ENCODE measurements at places on chromosomes 2 and 18.

- DNase-seq = no peak
Measured at GRCh38 chr2:54952978-54953456, 97.2 kb downstream of the RTN4 start.

DNA sequence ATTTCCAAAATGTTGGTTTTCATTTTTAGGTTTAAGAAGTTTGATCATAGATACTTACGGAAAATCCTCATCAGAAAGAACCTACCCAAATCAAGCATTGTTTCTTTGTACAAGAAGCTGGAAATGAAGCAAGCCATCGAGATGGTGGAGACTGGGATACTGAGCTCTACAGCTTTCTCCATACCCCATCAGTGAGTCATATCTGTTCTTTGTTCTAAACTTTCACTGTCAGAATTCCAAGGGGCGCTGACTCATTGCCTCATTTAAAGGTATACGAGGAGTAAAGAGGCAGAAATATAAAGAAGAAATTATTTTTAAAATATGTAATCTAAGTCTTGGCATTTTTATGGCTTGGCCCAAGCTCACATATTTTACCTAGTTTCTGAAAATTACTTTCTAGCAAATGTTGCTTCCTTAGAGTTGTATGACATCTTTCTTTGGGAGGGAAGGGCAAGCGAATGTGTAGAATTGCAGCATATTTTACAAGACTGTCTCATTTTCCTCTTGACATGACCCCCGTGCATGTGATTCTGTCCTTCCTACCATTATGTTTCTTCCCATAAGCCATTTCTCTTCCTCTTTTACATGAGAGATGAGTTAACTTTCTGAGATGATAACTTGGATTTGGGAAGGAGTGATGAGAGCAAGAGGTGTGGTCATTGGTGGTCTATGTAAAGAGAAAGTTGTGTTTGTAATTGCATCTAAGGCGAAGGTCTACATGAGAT, 41.2 kb downstream of the SLC9A4 start:
- no peak for DNase-seq

GRCh38 chr2:149058936-149059335, 20.4 kb downstream of the LYPD6B start:
- DNase-seq = no peak

DNA sequence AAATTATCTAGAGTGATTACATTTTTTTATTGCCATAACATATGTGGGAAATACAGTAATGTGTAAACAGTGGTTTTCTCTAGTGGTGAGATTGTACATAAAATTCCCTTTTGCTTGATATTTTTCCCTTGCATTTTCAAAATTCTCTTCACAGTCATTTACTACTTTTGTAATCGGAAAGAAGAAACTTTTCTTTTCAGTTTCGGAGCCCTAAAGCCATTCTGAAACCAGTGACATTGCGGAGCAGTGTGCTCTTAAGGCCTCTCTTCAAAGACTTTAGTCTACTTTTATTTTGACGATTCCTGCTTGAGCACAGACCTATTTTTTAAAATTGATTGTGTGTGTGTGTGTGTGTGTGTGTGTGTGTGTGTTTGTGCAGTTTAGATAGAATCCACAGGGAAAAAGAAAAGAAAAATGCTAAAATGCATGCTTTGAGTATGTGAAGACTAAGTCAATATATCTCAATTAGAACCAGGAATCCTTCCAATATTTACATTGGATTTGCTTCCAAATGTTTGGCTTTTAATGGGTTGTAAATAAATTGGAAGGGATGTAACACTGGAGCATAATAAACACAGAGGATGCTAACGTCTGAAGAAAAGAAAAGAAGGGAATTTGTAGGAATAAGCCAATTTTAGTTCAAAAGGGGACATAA, 357.4 kb downstream of the RND3 start:
- DNase-seq = no peak

GRCh38 chr2:158990397-158991214, 22.2 kb downstream of the TANC1 start:
- no peak for DNase-seq

- no peak for DNase-seq
Measured at GRCh38 chr18:69897397-69898108, 50.1 kb downstream of the CD226 start.

- no peak for DNase-seq
Measured at GRCh38 chr2:56287974-56288373, 104.2 kb downstream of the CCDC85A start.

GRCh38 chr2:229300790-229301189, 29.7 kb upstream of the PID1 start:
- DNase-seq = no peak

- DNase-seq = no peak
Measured at GRCh38 chr18:8084160-8084559, 517.0 kb downstream of the PTPRM start.

DNA sequence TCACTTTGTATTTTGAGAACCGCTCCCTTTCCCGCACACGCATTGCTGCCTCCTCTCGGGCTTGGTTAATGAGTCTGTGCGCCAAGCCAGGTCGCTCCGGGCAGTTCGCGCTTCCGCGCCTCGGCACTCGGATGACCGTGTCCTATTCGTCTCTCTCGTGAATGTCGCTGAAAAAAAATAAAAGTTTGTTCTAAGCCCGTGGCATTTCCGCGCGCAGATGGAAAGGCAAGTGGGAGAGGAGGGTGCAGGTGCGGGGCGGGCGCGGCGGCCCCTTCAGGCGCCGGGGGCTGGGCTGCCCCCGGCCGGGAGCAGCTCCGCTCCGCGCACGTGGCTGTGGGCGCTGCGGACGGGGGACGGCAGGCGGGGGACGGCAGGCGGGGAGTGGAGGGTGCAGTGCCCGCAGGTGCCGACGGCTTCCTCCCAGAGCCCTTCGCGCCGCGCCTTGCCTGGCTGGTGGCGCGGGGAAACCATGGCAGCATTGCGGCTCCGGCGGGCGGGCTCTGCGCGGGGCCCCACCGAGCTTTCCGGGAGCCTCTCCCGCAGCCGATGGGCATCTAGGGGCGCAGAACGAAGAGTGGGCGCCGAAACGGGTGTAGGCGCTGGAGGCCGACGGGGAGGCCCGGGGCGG, 159.6 kb upstream of the SIX2 start:
- DNase-seq = no peak

DNA sequence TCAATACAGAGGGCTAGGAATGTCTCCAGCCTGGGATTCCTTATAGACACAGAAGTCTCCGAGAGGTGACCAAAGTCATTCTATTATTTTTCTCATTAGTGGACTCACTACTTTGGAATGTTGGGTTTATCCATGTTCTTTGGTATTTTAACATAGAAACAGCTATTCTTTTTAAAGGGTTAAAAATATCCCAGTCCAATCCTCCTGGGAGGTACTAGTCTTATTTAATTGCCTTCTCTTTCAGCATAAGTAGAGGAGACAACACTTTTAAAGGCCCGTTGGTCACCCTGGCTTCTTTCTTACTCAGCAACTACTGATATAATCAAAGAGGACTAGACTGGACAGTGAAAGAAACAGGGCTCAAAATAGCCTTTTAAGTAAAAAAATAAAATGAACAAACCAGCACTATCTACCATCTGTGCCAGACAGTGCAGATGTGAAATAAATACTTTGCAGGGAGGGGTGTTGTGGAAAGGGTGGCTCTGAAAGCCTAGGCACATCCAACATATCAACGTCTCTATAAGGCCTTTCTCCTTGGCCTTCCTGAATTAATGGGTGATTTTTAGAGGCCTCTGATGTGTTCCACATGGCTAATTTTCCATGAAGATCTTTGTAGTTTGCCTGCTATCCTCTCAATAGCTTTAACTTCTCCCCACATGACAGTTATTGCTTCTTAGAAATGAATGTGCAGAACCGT, 334.4 kb upstream of the THUMPD2 start:
- DNase-seq = no peak

- DNase-seq = no peak
Measured at GRCh38 chr2:165203689-165204559, at the start of gene SCN3A. SCN3A (minus strand) TSS chr2:165204050; CDS start chr2:165176394, 27,656 bp downstream.

- DNase-seq = no peak
Measured at GRCh38 chr2:118644190-118644589, 203.3 kb downstream of the EN1 start.

DNA sequence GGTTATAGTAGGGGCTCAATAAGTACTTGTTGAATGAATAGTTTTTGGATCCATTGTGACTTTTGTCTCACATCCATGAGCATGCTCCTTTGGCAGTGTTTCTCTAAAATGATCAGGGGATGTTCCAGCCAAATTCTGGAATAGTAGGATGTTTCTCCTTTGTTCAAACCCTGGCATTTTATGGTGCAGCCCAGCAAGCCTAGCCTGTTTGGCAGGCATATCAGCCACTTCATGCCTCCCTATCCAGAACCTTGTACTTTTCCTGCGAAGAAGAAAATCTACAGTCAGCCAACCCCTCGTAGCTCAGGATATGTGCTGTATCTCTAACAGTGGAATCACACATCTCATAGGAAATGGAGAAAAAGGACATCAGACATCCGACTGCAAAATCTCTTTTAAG, 27.1 kb upstream of the RPRD1A start:
- no peak for DNase-seq

DNA sequence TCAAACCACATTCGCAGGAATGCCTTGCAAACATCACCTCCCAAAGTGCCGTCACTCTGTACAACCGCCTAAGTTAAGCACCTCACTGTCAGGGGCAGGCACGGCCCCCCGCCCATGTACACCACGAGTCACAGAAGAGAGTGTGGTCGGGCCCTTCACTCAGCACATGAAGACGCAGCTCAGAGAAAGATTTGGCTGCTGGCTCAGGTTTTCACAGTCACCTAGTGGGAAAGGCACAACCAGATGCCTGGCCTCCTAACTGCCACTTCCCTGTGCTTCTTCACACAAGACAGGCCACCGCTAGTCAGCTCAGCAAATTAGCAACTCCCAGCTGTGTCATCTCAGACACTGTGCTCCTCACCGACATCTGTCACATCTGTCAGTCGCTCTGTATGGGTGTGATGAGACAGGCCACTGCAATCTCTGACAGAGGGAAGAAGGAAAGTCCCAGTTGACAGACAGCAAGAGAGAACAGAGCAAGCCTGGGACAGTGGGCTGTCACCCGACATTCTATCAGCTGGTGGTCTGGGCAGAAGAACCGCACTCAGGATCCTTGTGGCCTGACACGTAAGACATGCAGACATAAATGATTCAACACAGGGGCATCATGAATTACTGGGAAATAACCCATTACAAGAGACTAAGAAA, 60.8 kb downstream of the CRACDL start:
- DNase-seq = no peak

GRCh38 chr2:196293751-196294515, 122.6 kb upstream of the STK17B start:
- DNase-seq = no peak

DNA sequence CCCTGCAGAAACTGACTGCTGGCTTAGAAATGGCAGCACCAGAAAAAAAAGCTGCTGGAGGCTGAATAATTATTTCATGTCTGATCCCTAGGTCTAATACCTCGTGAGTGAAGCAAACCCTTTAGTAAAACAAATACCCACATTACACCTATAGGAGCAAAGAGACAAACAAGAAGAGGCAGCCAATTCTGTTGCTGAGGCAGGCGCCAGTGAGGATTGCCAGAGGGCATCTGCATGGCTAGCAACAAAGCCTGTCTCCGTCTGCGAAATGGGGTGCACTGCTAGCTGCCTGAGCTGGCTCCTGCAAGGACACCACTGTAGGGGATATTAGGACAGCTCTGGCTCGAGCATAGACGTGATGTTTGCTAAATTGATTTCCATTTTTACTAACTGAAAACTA, 509.7 kb downstream of the TDRD15 start:
- no peak for DNase-seq

GRCh38 chr2:37614061-37614738, 57.2 kb downstream of the CDC42EP3 start:
- no peak for DNase-seq

DNA sequence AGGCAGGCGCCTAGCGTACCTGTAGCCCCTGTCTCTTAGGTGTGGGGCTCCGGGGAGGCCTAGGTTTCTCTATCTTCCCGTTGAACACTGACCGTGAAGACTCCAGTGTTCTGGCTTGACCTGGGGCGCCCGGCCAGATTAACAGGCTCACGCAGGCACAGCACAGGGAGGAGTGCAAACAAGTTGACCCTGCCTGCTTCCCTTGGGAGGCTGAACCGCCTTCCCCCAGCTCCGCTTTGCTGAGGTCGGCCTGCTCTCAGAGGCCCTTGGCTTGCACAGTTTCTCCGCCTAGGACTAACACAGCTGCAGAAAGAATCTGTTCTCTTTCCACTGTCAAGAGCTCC, 567 bp downstream of the PCYOX1 start:
- DNase-seq = no peak

DNA sequence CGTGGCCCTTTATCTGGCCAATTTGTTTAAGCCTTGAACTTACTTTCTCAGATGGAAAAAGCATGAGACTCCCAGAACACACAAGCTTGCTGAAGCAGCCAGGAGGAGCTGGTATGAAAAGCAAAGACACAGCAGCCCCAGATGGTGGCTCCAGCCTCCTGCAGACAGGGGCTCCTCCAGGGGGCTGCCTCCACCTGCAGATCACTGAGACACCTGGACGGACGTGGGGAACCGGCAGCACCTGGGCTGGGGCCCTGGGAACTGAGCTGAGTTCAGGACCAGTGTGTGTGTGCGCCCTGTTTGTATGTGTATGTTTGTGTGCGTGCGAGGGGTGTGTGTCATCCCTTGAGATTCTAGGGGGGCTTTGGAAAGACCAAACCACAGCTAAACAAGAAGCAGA, 8.6 kb downstream of the CYS1 start:
- no peak for DNase-seq

DNA sequence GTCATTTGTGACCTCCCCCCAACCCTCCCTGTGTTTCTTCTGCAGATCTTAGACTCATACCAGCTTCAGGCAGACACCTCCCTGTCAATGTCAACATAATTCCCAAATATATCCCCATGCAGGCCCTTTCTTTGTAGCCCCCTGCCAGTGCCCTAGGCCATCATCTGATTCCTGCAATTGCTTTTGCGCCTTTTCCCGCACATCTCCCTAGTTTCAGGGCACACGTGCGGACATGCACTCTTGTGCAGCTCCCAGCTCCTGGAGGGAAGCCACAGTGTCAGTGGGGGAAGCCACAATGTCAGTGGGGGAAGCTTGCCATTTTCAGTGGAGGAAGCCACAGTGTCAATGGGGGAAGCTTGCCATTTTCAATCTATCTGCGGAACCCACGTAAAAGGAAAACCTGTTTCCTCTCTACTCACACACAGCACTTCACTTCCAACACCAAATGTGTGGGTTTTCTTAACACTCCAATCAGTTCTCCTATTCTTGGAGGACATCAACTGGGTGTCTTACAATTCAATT, 256.4 kb downstream of the ACKR3 start:
- DNase-seq = no peak

Measured in activated T-helper 9 cell treated with anti-CD3 and anti-CD28 coated beads, Interleukin-2, amount 50 U/mL, for 16 hours (primary cell).